ENCODE measurements at places on chromosomes 5 and 9.
A peak's percentile ranks its signal among the peaks of the same experiment; 100 is the strongest.

DNA sequence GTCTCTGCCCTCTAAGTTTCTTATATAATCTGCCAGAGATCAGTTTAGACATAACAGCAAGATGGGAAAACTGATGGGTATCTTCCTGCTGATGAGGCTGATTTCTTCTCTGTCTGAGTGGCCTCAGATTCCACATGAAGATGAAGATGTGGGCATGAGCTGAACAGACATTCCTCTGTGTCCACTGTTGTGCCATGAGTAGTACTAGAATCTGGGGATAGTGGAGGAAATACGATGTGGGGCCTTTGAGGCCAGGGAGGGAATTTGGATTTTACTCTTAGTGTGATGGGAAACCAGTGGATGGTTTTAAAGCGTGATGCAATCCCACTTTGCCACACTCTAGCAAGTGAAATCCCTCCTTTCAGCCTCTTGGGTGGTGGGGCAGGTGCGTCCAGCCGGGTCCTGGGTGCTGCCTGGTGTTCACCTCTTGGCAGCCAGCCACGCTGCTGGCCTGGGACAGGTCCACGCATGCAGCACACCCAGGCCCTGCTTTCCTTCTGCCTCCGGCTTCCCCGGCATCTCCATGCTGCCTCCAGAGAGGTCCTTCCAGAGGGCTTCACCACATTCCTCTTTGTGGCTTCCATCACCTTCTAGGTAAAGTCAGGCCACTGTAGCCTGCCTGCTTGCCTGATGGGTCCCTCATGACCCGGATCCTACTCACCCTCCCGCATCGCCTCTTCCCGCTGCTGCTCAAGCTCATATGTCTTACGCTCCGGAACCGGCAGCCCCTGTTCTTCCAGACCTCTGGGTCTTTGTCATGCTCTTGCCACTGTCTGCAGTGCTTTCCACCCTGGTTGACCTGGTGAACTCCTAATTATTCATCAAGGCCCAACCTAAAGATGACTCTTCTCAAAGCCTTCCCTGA is 28.1 kb upstream of the SH3PXD2B start:
- no peak for DNase-seq

GRCh38 chr9:72154468-72155285 is 5.4 kb downstream of the GDA start:
- no peak for DNase-seq

- DNase-seq: peak; percentile 20
These were observed 492 bp upstream of the FAM169A start for GRCh38 chr5:74866596-74867162.

DNA sequence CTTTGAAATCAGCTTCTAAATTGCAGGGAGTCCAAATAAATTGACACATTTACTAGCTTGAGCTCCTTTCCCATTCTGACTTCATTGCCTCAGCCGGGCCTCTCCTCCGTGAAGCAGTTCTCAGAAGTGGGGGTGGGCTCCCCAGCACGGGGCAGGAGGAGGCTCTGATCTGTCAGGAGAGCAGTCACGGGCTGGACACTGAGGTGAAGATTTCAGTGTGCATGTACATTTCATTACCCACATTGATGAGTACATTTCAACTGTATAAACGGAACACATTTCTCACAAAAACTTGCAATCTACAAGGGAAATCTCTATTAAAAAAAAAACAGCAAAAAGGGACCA is 195.9 kb downstream of the SEMA6A start:
- DNase-seq: no peak

DNA sequence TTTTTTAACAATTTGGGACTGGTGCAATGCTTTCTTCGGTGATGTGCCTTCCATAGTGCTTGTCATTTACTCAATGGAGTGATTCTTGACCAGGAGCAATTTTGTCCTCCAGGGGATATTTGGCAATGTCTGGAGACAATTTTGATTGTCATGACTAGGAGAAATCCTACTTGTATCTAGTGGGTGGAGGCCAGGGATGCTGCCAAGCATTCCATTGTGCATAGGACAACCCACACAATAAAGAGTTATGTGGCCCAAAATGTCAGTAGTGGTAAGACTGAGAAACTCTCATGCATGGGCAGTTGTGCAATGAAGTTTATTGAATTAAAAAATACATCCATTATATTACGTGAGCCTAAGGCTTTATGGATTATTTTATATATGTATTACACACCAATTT is 70.5 kb downstream of the FOCAD start:
- DNase-seq: no peak

DNA sequence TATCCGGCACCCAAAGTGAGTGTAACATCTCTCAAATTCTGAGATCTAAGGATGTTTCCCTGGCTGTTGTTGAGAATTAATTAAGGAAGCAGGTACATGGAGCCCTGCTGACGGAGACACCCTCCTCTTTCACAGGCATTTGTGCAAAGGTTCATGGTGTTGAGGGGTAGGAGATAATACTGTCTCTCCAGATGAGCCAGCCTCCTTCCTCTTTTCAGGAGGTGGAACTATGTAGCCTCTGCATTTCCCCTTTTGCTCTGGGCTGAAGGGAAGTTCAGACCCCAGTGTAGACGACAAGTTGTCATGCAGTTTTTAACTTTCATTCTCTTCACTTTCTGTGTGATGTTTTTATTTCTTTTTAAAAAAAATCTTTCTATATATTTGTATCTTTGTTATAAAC is 107.5 kb downstream of the GALNT10 start:
- DNase-seq: peak; percentile 76

GRCh38 chr9:4114569-4115505 is 185.0 kb downstream of the GLIS3 start:
- no peak for DNase-seq
